HTR-8/SVneo (cell line): ENCODE measurements at places on chromosomes 1 and 21.
A peak's percentile ranks its signal among the peaks of the same experiment; 100 is the strongest.

- DNase-seq = no peak
Measured at GRCh38 chr21:45537111-45537745, 5.0 kb downstream of the SLC19A1 start.

- peak; percentile 96 for DNase-seq
Measured at GRCh38 chr1:202861420-202862132, 27.4 kb downstream of the RABIF start.

- DNase-seq = no peak
Measured at GRCh38 chr1:115793162-115793561, 24.6 kb upstream of the CASQ2 start.

DNA sequence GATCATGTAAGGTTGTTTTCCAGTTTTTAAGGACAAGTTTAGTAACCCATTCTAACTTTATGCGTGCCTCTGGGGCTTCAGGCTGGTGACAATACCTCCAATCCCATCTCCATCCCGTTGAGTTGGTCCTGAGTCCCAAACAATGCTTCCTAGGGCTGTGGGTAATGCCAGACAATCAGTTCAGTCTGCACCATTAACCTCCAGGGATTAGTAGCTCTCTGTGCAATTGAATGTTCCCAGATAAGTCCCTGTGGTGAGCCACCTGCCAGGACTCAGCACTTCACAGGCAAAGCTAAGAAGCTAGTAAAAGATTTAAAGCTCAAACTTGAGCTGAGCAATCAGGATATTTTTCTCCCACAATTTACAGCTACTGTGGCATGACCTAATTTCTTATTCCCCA lies 462.2 kb upstream of the PTBP2 start:
- DNase-seq = no peak

DNA sequence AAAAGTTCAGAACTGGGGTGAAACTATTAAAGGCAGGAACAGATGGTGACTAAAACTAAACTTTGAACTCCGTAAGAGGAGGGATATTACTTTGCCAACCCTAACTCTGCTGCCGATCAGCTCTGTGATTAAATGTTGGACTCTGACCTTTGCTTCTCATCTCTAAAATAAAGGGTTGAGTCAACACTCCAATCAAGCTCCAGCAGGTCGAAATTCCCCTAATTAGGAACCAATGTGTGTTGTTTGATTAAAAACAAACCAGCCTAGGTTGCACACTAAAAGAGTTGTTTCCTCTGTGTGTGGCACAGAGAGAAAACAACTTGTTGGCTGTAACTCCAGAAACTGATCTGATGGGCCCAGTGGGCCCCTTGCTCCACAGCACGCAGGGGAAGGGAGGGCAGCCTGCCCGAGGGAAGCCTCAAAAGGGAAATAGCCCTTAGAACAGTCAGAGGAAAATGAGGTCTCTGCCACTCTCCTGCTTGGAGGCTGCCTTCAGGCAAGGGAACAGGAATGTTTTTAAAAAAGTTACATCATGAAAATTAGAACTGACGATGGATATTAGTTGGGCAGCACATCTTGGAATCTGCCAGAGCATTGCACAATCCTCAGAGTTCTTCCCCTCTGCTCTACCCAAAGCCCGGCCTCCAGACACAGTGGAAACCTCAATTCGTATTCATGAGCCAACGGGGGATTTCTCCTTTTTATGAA lies 69.3 kb downstream of the KCTD3 start:
- no peak for DNase-seq

DNA sequence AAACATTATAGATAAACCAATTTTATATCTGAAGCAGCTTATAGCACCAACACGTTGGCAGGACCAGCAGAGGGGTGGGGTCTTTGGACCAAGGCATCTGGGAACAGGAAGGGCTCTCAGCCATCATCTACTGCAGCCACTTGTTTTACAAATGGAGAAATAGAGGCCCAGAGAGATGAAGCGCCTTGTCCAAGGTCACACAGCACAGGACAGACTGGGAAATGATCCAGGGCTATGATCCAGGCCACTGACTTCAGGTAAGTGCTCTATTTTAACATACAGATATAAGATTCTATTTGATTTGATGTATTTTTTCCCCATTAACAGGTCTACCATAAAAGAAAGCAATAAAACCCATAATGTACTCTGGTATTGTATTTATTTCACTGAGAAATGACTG lies 16.9 kb downstream of the GADD45A start:
- no peak for DNase-seq

GRCh38 chr1:44485229-44485933 lies 80.3 kb downstream of the RNF220 start:
- DNase-seq = peak; percentile 59

DNA sequence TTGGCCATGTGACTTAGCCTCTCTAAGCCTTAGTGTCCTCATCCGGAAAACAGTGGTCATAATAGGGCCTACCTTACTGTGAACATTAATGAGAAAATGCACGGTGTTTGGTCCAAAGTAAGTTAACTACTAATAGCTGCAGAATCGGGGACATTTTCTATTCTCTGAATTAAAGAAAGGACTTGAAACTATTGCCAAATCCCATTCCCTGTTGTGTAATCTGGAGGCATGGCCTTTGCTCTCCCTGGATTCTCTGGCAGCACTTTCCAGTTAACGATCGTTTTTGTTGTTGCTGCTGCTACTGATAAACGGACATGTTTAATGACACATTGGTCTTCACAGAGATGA lies 30.5 kb downstream of the FMO4 start:
- no peak for DNase-seq

GRCh38 chr1:156961709-156962108 lies 41.3 kb downstream of the LRRC71 start:
- DNase-seq = no peak

DNA sequence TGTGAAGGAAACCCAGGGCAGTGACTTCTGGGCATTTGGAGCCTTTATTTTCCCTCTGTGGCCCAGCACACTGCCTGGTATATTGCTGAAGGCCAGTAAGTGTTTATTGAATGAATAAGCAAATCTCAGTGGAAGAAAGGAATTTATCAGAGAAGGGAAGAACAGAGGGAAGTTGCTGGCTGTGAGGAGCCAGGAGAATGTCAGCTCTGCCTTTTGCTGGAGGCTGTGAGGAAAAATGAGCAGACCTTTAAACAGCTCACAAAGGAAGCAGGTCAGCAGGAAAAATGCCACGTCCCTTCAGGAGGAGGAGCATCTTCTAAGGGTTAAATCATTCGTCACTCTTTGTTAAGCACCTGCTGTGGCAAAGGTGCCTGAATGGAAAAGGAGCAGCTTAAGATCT lies 75.9 kb downstream of the GIPC2 start:
- no peak for DNase-seq

- DNase-seq = no peak
Measured at GRCh38 chr1:233587958-233588799, 25.7 kb upstream of the KCNK1 start.

- DNase-seq = no peak
Measured at GRCh38 chr1:85313888-85314696, 37.7 kb upstream of the BCL10 start.

- DNase-seq = no peak
Measured at GRCh38 chr1:42738678-42739226, 1.3 kb downstream of the CLDN19 start.

- no peak for DNase-seq
Measured at GRCh38 chr21:8998946-8999681, 1522.3 kb upstream of the TPTE start.

- DNase-seq = no peak
Measured at GRCh38 chr1:167839009-167839408, 74.9 kb downstream of the ADCY10 start.

DNA sequence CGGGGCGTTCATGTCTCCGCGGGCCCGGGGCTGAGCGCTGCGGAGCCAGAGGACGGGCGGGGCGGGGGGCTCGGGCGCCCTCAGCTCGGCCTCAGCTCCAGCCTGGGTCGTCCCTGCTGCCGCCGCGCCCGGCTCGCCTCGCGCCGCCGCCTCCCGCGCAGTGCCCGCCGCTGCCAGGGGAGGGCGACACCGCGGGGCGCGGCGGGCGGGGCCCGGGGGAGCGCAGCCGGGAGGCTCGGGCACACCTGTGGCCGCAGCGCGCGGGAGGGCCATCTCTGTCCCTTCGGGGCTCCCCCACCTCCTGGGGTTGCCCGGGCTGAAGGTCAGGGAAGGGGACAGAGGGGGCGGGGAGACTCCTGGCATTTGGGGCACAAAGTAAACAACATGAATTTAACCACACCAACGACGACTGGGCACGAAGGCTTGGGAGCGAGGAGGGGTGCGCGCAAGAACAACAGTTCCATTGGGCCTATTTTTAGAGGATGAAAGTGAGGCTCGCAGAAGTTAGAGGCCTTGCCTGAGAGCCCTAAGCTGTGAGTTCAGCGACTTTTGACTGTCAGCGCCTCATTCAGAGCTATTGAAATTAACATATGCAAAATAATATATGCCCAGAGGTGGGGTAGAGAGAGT lies at the start of gene FAM131C:
Gene FAM131C, minus strand, starts transcription at position 162 of the 630 bp plus-strand sequence. CDS start 209 bp downstream, outside the sequence.
- peak; percentile 60 for DNase-seq

DNA sequence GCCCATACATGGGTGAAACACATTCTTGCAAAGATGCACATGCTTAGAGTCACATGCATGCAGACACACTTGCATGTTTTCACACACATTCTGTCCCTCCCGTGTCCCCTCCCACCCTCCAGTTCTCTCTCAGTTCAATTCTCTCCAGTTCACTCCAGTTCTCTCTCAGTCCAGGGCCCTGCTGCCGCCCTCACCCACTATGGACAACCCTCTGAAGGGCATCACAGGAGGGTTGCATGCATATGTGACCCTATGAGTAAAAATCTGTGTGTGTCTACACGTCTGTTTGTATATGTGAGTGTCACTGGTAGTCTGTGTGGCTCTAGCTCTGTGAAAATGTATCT lies 21.8 kb upstream of the ADGRB2 start:
- no peak for DNase-seq

- no peak for DNase-seq
Measured at GRCh38 chr1:154619181-154619948, 11.4 kb upstream of the ADAR start.

- peak; percentile 49 for DNase-seq
Measured at GRCh38 chr1:84632673-84633434, 57.4 kb downstream of the SSX2IP start.

GRCh38 chr1:215220346-215220745 lies 137.8 kb downstream of the KCNK2 start:
- DNase-seq = no peak

DNA sequence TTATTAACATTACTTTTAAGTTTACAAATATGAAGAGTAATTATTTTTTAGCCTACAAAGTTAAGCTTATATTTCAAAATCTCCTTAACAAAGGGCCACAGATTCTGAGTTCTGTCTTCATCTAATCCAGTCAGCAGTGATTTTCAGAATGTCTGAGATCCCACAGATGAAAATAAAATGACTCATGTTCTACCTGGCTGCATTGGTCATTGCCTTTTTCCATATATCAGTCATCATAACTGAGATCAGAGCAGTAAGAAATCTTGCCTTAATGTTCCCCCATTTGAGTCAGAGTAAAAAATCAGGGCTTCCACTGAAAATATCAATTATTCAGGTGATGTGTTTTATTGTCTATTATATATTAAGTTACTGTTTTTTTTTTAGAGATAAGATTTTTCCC lies 416.1 kb downstream of the MRPL39 start:
- DNase-seq = no peak

DNA sequence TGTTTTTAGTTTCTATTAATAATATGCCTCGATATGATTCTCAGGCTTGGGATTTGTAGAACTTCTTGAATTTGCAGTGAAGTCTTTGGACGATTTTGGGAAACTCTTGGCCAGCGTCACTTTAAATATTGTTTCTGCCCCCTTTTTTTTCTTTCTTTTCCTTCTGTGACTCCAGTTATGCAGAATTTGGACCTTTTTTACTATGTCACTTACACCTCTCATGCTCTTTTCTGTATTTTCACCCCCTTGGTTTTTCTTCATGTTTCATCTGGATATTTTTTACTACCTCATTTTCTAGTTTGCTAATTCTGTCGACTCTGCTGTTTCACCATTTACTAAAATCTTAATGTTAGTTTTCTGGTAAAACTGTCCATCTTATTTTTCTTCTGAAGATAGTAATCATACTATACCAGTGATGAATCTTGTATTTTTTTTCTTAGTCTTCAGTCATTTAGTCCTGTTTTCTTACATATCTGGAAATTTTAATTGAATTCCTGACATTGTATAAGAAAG lies 173.6 kb downstream of the DHRS3 start:
- no peak for DNase-seq

DNA sequence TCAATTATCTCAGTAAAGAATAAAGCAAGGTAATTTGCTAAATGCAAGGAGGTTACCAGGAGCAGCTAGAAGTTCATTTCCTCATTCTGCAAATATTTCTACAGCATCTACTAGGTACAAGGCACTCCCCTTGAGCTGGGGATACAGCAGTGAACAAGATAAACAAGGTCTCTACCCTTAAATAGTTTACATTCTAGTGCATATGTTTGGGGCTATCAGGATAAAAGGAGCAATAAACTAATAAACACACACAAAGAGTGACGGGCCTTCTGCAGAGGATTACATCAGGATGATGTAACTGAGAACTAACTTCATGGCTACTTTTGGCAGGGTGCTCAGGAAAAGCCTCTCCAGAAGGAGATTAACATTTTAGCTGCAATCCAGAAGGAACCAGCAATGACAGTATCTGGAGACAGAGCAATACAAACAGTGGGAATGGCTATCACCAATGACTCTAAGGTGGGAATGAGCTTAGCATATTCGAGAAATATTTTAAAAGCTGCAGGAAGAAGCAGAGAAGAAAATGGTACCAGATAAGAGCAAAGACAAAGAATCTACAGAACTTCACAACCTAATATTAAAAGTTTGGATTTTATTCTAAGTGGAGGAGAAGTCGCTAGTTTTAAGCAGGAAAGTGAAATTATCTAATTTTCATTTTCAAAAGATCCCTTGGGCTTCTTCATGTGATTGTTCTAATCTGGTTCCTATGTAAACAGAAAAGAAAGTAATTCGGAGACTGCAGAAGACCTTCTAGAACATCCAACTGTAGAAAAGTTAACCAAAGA lies 25.8 kb downstream of the TP53BP2 start:
- DNase-seq = no peak

DNA sequence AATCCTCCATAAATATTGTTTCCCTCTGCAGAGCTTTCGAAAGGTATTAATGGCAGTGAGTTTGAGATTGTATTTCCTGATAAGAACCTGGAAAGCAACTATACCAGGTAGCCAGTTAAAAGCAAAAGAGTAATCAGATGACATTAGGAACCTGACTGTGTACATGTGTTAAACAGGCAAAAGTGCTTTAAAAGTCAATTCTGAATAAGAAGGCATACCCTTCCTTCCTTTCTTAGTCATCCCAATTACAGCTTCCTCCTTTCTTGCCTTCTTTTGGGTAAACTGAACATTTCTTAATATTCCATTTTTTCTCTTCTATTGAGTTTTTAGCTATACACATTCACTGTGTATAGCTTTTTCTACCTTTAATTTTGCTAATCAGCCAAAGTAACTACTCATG lies 144.7 kb downstream of the ZNF281 start:
- no peak for DNase-seq

DNA sequence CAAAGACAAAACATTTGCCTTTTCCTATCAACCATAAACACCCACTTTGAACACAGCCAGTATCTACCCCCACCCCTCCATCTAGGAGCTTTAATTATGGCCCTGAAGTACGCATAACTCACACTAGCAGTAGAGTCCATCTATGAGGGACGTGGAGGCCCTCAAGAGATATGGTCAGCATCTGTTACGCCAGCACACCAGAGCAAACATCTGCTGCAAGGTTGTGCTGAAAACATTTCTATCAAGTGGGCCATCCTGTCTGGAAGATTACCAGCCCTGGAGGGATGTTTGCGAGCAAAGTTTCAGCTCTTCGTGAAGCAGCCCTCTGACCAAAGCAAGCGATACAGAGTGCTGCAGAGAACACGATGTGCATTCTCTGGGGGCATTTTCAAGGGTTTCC lies 74.6 kb downstream of the SLC45A1 start:
- no peak for DNase-seq

- no peak for DNase-seq
Measured at GRCh38 chr21:16407403-16408240, 677.8 kb downstream of the USP25 start.
